ENCODE measurements at places on chromosomes 5 and 9.

DNA sequence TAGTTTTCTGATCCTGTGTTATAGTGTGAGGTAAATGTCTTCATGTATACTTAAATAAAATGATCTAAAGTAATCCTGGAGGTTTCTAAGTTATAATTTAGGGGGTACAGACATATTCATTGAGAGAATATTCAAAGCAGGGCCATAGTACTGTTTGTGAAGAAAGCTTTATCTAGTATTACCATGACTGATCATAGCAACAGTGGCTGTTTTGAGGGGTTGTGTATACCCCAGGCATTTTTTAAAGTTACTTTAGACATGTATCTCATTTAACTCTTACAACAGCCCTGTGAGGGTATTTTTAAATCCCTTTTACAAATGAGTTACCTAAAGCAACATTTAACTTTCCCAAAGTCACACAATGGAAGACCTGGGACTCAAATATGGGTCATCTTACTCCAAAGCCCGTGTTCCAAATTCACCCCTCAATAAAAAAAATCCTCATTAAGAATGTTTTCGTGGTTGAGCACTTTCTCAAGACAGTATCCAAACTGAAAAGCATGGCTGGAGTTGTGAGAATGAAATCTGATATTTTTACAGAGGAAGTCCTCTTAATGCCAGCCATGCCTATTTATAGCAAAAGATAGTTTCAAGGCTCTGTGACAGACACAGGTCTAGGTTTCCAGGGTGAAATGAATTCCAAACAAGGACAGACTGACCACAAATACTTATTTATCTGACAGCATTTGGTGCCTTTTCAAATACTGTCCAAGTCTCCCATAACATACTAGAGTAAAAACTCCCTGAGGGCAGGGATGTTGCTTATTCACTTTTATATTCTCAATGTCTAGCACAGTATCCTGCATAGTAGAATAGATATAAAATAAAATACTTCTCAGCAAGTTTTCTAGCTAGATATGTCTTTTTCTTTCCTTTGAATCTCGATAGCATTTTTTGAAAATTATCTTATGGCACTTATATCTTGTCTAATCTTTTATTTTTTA, 10.4 kb downstream of the STOM start:
- DNase-seq = no peak

DNA sequence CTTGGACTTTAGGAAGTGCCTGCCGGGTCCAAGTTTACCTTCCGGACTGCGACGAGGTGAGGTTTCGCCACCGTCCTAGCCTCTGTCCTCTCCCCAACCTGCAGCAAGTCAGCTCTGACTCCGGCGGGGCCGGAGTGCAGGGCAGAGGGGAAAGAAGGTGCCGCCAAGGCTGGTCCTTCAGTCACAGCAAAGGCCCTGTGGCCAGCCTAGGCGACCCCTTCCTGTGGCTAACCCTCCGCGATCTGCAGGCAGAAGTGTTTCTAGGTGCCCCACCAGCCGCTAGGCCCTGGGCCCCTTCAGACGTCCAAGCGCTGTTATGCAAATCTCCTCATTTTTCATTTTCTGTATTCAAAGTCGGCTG, 11.1 kb upstream of the NKX2-5 start:
- DNase-seq = no peak

GRCh38 chr5:43840424-43841125, 237.6 kb downstream of the NNT start:
- no peak for DNase-seq

GRCh38 chr9:110006657-110007056, 201.3 kb downstream of the C9orf152 start:
- DNase-seq = no peak

- no peak for DNase-seq
These were observed 507.5 kb downstream of the TMEM232 start for GRCh38 chr5:110218981-110219380.

GRCh38 chr5:163360656-163361055, 76.7 kb upstream of the CCNG1 start:
- no peak for DNase-seq

DNA sequence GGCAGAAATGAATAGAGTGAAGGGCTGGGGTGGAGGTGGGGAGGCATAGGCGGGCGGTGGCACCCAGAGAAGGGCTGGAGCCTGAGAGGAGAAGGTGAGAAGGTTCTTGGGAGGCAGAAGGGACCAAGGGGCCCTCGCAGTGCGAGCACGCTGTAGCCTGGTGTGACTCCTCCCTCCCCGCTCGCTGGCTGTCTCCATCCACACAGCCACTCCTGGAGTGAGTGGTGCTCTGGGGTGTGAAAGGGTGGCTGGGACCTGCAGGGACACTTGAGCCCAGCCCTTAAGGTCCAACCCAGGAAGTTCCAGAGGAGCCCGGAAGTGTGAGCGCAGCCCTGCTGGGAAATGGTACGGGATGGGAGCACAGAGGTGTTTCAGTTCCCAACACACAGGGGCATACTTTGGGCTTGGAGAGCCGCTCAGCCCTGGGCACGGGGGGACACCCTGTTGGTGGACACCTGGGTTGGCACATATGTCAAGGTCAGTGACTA, 9.3 kb upstream of the SCGB3A1 start:
- DNase-seq = no peak

GRCh38 chr5:61071526-61071925, 90.7 kb downstream of the SMIM15 start:
- no peak for DNase-seq

GRCh38 chr5:116652196-116652729, 77.6 kb upstream of the SEMA6A start:
- no peak for DNase-seq

GRCh38 chr5:142827934-142828576, 57.9 kb downstream of the ARHGAP26 start:
- DNase-seq = no peak

- no peak for DNase-seq
These were observed 125.9 kb downstream of the NUDT12 start for GRCh38 chr5:103436656-103437055.

- no peak for DNase-seq
These were observed 2.0 kb upstream of the ADAMTS6 start for GRCh38 chr5:65483546-65484346.

DNA sequence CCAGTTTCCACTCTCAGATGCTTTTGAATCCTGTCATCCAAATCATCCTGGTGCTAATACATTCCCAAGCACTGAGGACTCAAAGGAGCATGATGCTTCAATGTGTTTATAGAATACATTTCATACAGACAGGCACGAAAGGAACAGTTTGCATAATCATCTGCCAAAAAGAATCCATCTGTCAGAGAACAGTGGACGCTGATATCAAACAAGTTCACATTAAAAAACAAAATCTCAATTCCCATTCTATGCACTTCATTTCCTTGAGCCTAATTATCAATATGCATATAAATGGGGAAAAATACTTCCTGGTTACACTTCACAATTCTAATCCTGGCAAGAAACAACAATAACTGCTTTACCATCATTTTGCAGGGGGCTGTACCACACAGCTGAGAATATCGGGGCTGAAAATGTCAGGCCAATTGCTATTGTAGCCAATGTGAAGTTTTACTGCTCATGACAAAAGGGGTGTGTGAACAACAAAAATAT, 125.5 kb upstream of the FAM174A start:
- DNase-seq = no peak

DNA sequence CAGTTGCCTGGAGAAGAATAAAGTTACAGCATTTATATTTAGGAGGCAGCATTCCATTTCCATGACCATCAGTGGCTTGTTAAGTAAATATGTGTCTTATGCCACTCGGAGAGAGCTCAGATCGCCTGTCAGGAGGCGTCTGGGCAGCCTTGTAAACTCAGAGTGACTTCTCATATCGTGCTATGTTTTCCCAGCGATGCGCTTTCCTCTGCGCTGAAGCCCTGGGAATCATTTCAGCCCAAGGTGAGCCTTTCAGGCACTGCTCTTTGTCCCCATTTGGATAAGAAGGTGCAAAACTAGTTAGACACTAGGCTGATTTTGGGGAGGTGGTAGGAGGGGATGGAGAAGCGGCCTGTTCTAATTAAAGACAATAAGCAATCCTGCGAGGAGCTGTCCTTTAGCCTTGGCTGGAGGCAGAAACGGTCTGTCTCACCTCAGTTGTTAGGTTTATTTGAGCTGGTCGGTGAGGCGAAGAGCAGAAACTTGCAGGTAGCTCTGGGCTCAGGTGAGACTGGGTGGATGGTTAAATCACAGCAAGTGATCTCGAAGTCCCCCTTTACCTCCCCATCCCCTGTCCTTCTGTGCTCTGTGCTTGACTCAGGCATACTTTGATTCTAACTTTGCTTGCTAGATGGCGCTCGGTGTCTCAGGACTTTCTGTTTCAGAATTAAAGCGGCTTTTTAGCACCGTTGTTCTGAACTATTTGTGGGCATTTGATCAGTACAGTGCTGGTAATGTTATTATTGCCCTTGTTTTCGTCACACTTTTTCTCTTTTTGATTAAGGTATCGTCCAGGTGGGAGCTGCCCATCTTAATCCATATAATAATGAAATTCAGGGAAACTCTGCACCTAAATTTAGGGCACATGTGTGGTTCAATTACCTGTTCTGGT, 24.6 kb downstream of the NR2F1 start:
- DNase-seq = no peak

DNA sequence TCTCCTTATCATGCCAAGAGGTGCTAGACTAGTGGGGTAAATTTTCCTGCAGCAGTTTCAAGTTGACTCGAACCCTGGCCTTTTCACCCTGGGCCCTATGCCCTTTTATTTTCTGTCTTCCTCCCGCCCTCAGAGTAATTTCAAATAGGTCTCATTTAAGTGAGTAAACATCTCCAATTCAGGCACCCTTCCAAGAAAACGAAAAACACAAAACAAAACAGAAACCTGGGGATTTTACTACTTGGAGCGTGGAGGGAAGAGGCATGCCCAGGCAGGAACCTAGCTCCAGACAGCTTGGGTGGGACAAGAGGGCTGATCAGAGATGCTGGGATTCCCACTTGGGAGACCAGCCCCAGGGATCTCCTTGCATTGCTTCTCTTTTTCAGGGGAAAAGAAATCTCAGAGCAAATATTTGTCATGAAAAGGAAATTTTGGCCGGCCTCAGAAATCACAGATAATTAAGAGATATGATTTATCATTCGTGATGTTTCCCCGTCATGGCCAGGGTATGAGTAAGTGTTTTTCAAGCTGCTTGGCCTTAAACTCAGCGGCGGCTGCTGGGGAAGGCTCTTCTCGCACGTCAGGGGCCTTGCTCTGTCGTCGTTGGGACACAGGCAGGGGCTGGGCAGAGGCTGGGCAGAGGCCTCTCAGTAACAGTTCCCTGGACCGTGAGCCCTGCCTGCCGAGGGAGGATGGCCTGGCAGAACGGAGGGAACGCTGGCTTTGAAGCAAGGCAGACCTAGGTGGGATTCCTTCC, 248.6 kb upstream of the KLF4 start:
- DNase-seq = no peak

- no peak for DNase-seq
These were observed 15.9 kb upstream of the C5orf63 start for GRCh38 chr5:127089191-127089590.

Data from liver (tissue), 10 donors.